Neuronal stem cell (in vitro differentiated cells): ENCODE measurements at places on chromosomes 4 and X.

GRCh38 chr4:1544861-1545281 lies 138.6 kb upstream of the NKX1-1 start:
- no peak for DNase-seq

GRCh38 chrX:11296051-11296450 lies 2.8 kb downstream of the AMELX start:
- DNase-seq, result no peak

DNA sequence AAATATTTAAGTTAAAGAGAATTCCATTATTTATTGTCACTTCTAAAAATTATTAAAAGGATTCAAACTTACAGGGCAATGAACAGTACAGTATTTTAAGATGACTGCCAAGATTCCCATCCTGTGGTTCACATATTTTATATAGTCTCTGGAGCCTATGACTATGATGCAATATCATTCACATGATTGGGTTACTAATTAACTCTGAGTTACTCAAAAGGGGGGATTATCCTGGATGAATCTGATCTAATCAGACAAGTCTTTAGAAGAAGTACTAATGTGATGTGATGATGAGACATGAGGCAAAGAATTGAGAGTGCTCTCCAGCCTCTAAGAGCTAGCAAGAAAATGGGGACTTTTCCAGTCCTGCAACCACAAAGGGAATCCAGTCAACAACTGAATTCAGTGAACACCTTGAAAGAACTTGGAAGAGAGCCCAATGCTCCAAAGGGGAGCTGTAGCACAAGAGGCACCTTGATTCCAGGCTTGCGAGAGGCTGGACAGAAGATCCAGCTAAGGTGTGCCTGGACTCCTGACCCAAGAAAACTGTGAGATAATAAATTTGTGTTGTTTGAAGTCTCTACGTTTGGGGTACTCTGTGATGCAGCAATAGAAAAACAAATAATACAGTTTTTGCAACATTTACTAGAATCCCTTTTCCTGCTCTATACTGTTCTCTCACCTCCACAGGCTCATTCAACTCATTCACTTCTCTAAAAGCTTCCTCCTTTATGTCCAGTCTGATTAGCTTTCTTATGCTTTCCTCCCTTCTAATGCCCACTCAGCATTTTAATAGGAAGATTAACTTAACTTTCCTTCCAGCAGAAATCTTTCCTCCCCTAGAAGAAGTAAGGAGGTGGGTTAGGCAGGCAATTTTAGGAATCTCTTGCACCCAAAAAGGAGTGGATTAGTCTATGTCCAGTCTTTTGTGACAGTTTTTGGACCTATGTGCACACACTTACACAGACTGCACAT lies 133.8 kb upstream of the LCORL start:
- no peak for DNase-seq

- DNase-seq, result peak; percentile 42
These were observed 15.0 kb upstream of the PAGE1 start for GRCh38 chrX:49710744-49711319.

GRCh38 chrX:11209798-11210414 lies 83.3 kb upstream of the AMELX start:
- no peak for DNase-seq

DNA sequence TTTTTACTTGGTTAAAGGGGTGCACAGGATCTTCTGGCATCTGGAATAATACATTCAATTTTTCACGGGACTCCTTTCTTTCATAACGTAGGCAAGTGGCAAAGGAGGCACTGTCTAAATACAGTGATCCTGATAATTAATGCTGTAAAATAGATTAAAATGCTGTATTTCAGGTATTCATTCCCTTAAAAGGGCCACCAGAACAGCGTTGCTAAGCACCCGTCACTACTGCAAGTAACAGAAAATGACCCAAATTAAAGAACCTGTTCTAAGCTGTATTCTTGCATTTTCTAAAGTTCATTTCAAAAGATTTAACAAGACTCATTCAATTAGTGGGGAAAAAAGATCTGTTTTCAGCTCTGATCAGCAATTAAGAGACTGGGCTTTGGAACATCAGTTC lies 208.2 kb downstream of the TENM3 start:
- no peak for DNase-seq

DNA sequence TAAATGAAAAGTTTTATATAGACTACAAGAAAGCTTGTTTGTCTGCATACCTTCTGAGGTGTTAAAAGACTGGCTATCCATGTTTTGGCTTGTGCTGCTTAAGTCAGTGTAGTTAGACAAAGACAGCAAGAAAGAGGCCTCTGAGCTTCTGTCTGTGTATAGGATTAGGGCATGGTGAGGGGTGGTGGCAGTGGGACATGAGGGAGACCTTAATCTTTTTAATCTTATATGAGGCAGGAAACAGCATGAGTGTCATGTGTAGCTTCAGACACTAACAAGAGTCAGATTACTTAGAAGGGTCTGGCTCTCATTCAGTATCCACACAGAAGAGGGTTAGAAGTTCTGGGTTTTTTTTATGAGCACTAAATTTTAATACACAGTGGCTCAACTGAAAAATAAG lies 213.3 kb downstream of the GABRG1 start:
- no peak for DNase-seq

DNA sequence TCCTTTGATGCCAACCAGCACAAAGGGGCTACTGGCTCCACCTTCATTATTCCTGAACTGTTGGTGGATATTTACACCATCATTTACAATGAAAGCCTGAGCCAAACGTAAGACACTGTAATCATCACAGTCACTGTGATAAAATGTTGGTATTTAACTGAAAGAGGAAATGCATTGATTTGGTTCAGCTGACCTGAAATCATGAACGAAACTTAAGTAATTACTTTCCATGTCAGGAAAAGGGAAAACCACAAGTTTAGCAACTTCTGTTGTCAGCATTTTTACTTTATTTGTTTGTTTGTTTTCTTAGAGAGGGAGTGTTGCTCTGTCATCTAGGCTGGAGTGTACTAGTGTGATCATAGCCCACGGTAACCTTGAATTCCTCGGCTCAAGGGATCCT lies 247.8 kb upstream of the FAM47A start:
- DNase-seq, result no peak

GRCh38 chr4:10619220-10619619 lies 65.3 kb downstream of the CLNK start:
- DNase-seq, result no peak

DNA sequence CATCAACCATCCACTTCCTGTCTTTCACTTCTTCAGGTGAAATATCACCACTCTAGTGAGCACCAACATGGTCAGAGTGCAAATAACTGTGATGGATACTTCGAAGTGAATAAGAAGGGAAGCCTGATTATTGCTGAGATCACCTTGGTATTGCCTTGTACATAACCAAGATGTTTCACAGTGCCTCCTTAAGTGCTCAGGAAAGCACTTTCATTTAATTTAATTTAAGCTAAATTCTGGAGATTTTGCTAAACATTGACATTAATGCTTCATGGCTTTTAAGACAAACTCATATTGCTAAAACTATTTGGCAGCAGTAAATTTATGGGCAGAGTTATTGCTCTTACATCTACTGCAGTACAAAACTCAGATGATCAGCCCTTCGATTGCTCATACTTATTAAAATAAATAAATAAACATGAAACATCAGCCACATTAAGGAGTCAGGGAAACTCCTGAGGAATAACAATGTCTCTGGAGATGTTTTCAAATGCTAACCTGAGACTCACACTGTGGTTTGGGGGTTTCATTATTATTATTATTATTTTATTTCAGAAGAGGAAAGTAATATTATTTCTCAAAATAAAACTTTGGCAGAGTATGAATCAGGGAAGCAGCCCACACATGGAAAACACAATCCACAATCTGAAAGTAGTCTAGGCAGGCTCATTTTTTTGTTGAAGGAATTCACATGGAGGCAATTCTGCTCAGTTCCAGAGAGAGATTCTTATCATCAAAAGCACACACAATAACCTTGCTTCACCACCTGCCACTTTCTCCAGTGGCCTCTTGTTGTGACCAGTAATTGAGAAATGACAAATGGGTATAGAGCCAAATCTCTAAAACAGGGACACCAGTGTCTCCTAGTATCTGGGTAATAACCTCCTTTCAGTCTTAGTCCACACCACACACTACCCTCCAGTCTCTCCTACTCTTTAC lies 344.2 kb downstream of the MAPK10 start:
- DNase-seq, result no peak

DNA sequence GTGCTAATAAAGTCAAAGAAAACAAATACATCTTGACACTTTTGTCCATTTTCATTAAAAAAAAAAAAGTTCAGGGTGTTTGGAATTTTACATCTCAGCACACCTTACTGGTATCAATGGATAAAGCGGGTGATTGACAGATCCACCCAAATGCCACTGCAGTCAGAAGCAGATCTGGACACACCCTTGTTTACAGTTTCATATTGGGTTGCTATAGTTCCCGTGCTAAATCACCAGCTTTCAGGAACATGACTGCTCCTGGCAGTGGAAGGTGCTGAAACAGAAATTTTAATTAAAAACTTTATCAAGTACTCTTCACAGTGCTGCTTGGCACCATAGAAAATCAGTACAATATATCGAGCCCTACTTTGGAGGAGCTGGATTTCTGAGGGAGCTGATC lies 116.3 kb downstream of the STOX2 start:
- DNase-seq, result no peak

DNA sequence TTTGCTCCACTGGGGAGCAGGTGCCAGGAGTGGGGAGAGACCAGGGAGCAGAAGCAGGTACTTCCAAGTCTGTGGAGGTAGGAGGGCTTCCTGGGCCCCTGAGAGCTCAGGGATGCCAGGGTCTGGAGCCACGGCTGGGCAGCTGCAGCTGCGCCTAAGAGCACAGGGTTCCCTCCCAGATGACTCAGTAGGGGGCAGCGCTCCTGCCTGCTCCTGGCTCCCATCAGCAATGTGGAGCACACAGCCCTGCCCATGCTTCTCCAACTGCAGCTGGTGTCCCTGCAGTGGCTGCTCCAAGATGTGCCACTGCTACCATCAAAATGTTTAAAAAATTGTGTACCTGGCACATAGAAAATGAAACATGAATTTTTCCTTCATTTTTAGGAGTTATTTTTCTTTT lies 1028.2 kb downstream of the PCDH7 start:
- DNase-seq, result no peak

- no peak for DNase-seq
These were observed 4.9 kb upstream of the PPEF1 start for GRCh38 chrX:18702362-18703195.

GRCh38 chr4:76001700-76002099 lies 5.6 kb downstream of the CXCL9 start:
- no peak for DNase-seq

GRCh38 chrX:13965531-13965930 lies 64.2 kb downstream of the GEMIN8 start:
- no peak for DNase-seq

DNA sequence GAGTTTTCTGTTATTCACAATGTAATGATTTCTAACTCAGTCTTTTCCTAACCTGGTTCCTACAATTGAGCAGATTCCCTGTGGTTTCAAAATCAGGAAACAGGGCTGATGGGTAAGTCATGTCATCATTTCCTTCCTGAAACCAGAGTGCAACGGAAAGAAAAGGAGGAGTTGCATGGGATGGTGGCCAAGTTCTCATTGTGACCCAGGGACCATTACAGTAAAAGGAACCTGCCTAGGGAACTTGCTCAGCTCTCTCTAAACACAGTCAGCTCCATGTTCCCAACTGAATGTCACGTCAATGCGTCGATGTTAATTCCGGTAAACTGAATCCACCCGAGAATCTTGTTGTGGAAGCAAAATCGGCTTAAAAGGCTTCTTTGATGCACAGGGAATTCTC lies 51.2 kb downstream of the LGI2 start:
- DNase-seq, result no peak

DNA sequence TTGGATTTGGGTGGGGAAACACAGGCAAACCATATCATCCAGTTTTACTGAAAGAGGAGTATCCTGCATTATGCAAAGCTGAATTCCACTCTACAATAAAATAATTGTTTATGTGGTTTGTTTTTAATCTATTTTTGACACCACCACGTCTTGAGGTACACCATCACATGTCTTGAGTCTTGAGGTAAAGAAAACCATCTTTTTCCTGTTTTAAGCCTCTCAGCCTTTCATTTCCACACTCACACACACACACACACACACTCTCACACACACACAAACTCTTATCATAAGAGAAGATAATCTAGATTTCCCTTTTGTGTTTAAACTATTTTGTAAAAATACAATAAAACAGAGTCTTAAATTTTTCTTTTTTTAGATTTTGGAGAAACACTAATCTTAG lies 32.0 kb downstream of the SPIN3 start:
- DNase-seq, result no peak

DNA sequence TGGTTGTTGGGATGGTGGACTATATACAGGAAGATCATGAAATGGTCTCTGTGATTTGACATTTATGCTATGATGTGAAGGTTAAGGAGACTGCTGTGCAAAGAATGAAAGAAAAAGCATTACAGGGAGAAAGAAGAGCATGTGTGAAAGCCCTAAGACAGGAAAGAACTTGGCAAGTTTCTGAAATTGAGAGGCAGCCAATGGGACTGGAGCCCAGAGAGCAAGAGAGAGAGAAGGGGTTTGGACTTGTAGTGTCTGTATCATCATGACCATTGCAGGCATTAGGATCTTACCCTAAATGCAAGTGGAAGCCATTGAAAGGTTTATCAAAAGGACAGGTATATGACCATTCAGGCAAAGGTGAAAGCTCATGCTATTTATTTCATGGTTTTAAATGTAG lies 147.1 kb downstream of the NAA11 start:
- DNase-seq, result no peak

- no peak for DNase-seq
These were observed 1427.5 kb downstream of the ADGRL3 start for GRCh38 chr4:62627671-62628070.

DNA sequence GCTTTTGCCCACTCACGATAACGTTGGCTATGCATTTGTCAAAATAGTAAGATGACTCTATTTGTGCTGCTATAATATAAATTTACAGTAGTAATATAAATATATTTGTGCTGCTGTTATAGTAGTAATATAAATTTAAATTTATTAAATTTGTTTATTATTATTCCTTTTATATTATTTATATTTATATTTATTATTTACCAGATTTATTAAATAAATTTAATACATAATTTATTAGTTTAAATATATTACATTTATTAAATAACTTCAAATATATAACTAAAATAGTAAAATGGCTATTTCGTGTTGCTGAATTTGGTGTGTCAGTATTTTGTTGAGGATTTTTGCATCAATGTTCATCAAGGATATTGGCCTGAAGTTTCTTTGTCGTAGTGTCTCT lies 246.5 kb upstream of the FGF16 start:
- no peak for DNase-seq

DNA sequence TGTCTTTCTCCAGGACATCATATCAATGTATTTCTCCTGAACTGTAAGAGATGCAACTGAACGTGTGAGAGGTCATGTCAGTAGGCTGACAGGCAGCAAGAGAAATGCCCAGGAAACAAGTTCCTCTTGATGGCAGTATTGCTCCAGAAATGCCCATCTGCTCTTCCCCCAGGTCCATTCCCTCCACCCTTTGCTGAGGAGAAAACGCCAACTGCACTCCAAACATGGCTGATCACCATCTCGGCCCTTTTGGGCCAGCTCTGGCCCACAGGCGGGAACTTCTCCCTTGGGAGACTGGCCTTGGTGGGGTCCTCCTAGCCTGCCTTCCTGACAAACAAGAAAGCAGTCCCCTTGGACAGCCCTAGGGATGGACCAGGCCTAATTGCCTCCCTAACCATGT lies 276.5 kb upstream of the AGTR2 start:
- DNase-seq, result no peak

- no peak for DNase-seq
These were observed 9.6 kb upstream of the RUFY3 start for GRCh38 chr4:70712150-70712549.
